Activated T-cell treated with anti-CD3 and anti-CD28 coated beads, Interleukin-2, amount 50 U/mL, for 48 hours (primary cell): ENCODE measurements at places on chromosomes 7 and 10.

- DNase-seq: no peak
Measured at GRCh38 chr7:74134117-74134620, 40.0 kb upstream of the EIF4H start.

DNA sequence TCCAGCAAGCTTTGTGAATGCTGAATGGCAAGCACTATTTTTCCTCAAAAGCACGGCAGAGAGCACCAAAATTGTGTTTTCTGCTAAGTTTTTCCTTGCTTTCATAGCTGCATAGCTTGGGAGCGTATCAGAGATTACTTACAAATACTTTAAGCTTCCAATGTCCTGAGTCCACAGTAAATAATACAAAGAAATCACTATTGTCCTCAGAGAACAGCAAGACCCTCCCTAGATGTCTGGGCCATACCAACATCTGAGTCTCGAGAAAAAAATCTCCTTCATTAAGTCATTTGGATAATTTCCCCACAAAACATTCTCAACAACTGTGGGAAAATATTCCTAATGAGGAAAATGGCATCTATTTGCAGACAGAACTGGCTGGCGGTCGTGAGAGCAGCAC lies 41.7 kb downstream of the SGMS1 start:
- DNase-seq: no peak

DNA sequence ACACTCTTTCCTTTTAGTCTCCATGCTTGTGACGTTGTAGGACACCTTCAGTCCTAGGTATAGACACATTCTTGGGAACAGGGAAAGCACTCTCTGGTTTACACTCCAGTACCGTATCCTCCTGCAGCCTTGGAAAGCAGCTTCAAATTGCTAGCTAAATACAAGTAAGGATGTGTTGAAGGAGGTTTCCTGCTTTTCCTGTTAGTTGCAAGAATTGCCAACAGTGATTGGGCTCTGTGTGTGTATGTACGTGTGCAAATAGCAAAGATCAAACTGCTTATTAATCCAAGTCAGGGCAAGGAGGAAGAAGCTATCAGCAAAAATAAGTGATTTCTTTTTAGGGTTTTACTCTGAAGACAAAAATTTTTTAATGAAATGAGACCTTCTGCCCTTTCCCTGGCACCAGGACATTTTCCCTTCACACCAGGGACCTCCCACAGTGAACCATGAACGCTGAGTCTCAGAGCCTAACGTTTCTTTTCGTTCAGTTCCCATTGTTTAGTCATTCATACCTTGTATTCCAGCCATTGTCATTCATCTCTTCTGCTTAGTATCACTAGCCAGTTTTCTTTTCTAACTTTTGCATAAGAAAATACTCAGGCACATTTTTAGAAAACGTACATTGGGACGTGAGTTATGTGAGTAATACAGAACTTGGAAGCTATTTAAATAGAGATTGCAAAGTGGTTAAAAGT lies 36.9 kb upstream of the AUTS2 start:
- no peak for DNase-seq

- no peak for DNase-seq
Measured at GRCh38 chr10:122294511-122295450, 23.7 kb downstream of the BTBD16 start.

DNA sequence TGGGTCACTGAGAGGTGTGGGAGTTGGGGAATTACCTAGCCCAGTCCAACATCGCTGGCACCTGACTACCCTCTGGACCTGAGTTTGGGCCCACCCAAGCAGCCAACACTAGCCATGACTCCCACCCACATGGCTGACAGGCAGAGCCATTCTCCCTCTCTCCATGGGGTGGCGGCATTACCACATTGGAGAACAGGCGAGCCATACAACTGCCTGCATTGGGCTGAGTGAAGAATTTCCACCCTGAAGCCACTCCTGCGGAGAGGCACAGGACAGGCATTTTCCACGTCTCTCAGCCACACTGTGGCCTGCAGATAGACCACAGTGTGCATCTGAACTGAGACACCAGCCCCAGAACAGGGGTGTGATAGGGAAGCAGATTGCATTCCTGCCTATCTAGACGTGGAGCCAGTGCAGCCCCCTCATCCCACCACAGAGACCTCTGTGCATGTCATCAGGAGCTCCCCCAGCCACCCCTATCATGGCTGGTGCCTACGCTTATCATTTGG lies 58.2 kb upstream of the ANTXRL start:
- DNase-seq: peak; percentile 79
